ENCODE measurements at places on chromosomes 3 and 15.
A peak's percentile ranks its signal among the peaks of the same experiment; 100 is the strongest.

GRCh38 chr3:167978071-167978470 lies 117.7 kb downstream of the GOLIM4 start:
- DNase-seq: no peak

- peak; percentile 26 for DNase-seq
Measured at GRCh38 chr3:177358091-177358976, 161.1 kb upstream of the TBL1XR1 start.

- no peak for DNase-seq
Measured at GRCh38 chr15:63391669-63392360, 10.2 kb upstream of the CA12 start.

DNA sequence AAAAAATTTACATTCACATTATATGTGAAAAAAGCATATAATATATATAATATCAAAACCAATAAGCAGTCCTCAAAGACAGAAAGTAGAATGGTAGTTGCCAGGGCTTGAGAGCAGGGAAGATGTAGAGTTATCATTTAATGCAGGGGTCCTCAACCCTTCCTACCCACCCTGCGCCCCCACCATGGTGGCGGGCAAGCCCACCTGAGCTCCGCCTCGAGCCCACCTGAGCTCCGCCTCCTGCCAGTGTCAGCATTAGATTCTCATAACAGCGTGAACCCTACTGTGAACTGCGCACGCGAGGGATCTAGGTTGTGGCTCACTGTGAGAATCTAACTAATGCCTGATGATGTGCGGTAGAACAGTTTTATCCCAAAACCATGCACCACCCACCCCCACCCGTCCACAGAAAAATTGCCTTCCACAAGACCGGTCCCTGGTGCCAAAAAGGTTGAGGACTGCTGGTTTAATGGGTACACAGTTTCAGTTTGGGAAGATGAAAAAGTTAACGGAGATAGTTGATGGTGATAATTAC lies 3.0 kb downstream of the TRIM59 start:
- no peak for DNase-seq

DNA sequence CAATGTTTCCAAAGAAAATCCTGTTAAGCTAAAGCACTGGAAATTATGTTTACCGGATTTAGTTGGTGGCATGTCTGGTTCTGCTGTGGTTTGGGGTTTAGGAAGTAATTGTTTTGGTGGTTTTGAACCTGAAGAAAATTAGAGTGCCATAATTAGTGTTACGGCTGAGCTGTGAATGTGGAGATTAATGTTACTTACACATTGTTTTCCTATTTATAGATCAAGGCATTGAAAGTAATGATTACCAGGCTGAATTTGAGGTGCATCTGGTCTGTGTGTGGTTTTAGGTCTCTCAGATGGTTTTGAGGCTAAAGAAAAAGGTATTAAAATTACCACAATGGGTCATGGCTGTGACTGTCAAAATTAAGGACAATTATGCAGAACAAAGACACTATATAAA lies 128.9 kb downstream of the TFG start:
- DNase-seq: no peak

- DNase-seq: no peak
Measured at GRCh38 chr3:61832375-61833229, 271.2 kb downstream of the PTPRG start.

DNA sequence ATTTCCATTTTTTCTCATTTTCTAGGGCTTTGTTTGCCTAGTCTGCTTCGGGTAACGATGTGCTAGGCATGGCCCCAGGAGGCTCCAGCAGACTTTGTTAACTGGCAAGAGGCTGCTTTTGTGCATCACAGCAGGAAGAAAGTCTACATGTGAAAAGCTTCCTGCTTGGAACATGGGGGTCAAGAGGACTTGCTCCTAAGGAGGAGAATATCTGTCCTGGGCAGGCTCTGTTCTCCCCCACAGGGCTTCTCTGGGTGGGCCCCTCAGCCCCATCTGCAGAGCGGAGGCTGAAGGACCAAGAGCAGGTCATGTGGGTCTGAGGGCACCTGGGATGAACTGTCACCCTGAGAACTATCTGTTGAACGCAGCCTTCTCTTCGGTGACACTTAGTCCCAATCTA lies 94.7 kb downstream of the CCNL1 start:
- DNase-seq: no peak

GRCh38 chr3:58656631-58657030 lies 9.9 kb downstream of the FAM3D start:
- DNase-seq: no peak
